Camera-type eye (tissue), 1 donor: ENCODE measurements at places on chromosomes 7 and 10. TPM values are rescaled to one million over a fixed set of nuclear protein-coding genes. Genes with fewer than 3 reads are reported as not detected.

Gene GIMAP4
- 22.5 TPM for total RNA-seq

Gene LRRC17
- 46.9 TPM for total RNA-seq

Gene SPDYE1
- not detected for total RNA-seq

Gene RGR
- 38.2 TPM for total RNA-seq

Gene EBF3
- total RNA-seq = 28.6 TPM

Gene FAM25C
- not detected for total RNA-seq

Gene HMX2
- not detected for total RNA-seq

Gene CTNNA3
- 9.3 TPM for total RNA-seq

Gene AGR3
- total RNA-seq = 3.2 TPM

Gene WDFY4
- 3.5 TPM for total RNA-seq

Gene CHN2
- 62.5 TPM for total RNA-seq
